ENCODE measurements at places on chromosomes 6 and 20.
A peak's percentile ranks its signal among the peaks of the same experiment; 100 is the strongest.

- no peak for DNase-seq
Measured at GRCh38 chr6:20427856-20428255, 26.2 kb downstream of the E2F3 start.

- DNase-seq: no peak
Measured at GRCh38 chr20:59603781-59604541, at the start of gene PHACTR3. Gene PHACTR3 (plus strand): TSS chr20:59604540. CDS start chr20:59605015, 475 bp downstream.

DNA sequence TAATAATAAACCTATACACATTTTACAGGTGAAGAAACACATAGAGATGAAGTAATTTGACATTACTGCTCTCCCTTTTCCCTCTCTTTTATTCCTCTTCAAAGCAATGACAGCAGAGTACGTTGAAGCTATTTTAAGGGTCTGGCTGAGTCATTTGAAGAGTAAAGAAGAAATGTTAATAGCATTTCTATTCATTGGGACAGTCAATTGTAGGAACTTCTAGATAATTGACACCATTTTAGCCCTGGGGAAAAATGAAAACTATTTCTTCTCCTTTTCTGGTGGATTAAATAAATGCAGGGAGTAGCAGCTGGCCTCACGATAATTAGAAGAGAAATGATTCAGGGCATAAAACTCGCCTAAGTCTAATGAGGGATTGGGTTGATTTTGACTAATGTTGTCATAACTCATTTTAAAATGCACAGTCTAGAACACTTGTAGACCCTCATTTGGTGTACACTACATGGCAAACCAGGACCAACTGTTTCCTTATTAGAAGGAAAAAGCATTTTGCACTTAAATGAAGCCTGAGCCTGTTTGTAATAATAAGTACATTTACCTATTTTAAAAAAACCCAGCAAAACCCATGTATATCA lies 48.1 kb downstream of the RIPOR2 start:
- DNase-seq: no peak

DNA sequence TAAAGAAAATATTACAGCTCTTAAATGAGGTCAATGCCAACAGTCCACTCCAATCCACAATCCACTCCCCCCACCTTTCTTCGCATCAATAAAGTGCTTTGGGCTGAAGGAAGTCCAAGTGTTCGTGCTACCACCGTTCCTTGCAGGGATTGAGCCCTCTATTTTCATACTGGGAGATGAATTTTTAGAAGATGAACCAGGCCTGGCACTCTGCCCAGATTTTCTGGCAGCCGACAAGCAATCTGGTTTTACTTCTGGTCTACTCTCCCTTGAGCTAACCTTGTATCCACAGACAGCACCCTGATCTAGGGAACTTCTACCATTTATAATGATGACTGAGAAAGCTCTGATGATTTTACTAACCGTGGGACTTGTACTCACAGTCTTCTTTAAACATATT lies 72.3 kb downstream of the BTBD9 start:
- DNase-seq: peak; percentile 47

GRCh38 chr6:551829-552350 lies 105.0 kb downstream of the HUS1B start:
- no peak for DNase-seq

DNA sequence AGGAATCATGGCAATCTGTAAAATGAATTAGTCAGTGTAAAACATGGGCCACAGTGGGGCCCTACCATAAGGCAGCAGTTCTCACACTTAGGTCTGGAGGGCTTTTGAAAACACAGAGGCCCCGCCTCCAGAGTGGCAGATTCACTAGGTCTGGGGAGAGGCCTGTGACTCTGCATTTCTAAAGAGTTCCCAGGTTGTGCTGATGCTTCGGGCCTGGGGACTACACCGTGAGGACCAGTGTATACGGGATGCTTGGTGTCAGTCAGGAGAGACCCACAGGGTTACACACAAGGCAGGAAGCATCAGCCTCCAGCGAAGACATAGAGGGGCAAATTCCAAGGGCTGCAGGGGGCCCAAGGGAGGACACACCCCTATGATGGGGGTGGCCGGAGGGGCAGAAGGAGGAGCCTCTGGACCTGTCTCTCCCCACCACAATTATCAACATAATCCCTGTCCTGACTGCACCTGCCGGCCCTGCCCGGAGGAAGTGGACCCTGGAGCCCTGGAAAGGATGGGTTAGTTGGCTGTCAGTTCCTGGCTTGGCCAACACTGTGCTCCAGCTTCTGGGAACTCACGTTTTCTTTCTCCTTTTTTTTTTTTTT lies 46.7 kb downstream of the FGD2 start:
- DNase-seq: no peak

DNA sequence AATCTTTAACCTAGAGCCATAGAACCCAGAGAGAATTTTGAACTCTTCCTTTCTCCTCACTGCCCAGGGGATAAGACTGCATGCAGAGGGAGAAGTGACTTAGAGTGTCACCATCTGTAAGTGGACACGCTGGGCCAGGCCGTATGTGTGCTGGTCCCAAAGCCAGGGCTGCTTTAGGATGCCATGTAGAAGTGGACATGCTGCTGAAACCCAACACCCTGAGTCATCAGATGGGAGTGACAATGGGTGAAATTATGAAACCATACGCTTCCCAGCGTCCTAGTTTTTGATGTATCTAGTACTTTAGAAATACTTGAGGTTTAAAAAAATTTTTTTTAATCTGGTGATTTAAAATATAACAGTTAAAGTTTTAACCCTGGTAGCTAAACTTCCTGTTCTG lies 191.1 kb downstream of the FNDC1 start:
- DNase-seq: no peak

DNA sequence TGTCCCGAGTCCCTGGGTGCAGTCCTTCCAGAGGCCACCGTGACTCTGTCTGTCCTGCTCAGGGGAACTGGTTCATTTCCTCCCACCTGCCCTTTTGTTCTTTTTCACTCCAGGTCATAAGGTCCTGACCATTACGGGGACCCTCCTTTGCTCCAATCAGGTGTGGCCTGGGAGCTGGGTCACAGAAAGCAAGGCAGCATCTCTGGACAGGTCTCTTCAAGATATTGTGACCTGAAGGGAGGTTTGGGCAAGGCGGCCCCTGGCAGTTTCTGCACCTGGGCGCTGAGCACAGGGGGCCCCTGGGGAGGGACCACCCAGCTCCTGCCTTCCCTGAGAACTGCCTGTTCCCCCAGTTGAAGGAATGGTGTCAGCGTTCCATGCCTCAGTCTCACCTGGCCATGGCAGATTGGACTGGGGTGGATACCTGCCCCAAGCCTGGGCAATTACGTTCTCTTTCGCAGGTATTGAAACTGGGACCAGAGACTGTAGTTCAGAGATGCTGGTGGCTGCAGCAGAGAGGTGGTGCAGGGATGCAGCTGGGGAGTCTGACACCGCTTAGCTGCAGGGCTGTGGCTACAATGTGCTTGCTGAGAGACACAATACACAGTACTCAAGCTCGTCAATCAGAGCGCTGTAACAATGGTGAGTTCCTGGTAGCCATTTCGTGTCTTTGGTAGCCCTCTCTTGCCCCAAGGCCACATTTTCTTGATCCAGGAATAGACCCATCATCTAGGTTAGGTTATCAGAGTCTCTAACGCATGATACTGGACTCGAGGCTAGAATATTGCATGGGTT lies 15.6 kb upstream of the NELFCD start:
- DNase-seq: no peak

- DNase-seq: no peak
Measured at GRCh38 chr6:155538708-155539390, 83.2 kb upstream of the NOX3 start.

GRCh38 chr6:167474725-167475124 lies 149.8 kb downstream of the TTLL2 start:
- DNase-seq: no peak

GRCh38 chr6:150301846-150302519 lies 66.8 kb upstream of the IYD start:
- DNase-seq: no peak

GRCh38 chr6:137661601-137662000 lies 167.4 kb upstream of the OLIG3 start:
- no peak for DNase-seq

DNA sequence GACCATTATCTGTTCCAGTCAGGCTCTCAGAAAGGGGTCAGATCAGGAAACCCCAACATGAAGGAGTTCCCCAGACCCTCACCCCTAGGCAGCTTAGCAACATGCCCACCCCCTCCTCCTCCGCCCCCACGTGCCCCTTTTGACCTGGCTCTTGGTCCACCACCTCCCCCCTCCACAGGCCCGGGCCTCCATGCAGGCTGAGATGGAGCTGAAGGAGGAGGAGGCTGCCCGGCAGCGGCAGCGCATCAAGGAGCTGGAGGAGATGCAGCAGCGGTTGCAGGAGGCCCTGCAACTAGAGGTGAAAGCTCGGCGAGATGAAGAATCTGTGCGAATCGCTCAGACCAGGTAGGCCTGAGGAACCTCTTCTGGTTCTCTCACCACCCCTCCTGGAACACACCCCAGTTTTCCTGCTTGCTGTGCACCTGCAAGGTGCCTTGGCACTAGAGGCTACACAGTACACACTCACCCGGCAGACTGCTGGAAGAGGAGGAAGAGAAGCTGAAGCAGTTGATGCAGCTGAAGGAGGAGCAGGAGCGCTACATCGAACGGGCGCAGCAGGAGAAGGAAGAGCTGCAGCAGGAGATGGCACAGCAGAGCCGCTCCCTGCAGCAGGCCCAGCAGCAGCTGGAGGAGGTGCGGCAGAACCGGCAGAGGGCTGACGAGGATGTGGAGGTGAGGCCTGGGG lies 21.9 kb downstream of the DEF6 start:
- DNase-seq: no peak

- DNase-seq: no peak
Measured at GRCh38 chr6:19713984-19714383, 123.2 kb upstream of the ID4 start.

DNA sequence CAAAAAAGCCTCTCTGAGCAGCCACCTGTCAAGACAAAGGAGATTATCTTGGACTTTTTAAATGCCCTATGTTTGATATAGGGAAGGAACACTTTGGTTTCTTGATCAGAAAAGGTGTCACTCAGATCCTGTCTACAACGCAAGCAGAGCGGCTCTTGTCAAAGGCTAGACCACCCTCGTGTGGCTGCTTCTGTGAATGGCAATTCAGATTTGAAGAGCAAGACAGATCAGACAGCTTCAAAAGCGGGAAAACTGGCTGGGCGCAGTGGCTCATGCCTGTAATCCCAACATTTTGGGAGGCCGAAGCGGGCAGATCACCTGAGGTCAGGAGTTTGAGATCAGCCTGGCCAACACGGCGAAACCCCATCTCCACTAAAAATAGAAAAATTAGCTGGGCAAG lies 10.1 kb upstream of the NXT1 start:
- DNase-seq: no peak

DNA sequence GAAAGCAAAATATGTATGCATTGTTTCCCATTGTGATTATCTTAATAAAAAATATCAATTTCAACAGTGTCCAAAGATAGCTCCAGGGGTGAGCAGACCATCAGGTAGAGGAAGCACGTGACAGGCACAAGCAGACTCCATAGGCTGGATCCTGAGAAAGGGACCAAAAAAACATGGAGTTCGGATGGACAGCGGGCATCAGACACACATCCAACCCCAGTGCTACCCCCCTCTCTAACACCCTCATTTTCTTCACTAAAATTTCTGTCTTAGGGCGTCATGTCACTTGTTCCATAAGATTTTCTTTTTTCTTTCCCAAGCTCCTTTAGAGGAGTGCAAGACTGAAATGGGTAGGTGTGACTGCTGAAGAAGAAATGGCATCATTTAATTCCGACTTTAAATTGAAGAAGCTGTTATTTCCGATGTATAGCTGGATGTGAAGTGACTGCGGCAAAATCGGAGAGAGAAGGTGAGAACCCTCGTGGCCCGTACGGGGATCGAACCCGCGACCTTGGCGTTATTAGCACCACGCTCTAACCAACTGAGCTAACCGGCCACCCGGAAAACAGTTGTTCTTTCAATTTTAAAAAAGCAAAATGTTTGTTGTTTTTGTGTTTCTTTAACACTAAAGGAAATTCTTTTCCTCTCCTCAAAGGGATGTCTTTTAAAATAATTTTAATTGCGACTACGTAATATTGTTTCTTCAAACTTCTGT lies 10.3 kb upstream of the PRSS16 start:
- DNase-seq: no peak
